ENCODE measurements at places on chromosomes 1 and 21.

DNA sequence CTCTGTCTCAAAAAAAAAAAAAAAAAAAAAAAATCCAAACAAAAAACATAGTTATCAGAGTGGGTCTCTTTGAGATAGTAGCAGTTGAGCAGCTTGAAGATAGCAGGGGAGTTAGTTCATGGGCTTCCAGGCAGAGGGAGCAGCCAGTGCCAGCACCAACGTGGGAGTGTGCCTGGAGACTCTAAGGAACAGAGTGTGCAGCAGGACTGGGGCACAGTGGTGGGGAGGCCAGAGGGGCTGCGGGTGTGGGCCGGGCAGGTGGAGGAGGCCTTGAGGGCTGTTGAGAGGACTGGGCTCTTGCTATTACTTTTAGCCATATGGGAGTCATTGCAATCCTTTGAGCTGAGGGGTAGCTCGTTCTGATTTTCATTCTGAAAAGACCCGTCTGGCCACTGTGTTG, 63.8 kb downstream of the RYR2 start:
- DNase-seq = no peak

DNA sequence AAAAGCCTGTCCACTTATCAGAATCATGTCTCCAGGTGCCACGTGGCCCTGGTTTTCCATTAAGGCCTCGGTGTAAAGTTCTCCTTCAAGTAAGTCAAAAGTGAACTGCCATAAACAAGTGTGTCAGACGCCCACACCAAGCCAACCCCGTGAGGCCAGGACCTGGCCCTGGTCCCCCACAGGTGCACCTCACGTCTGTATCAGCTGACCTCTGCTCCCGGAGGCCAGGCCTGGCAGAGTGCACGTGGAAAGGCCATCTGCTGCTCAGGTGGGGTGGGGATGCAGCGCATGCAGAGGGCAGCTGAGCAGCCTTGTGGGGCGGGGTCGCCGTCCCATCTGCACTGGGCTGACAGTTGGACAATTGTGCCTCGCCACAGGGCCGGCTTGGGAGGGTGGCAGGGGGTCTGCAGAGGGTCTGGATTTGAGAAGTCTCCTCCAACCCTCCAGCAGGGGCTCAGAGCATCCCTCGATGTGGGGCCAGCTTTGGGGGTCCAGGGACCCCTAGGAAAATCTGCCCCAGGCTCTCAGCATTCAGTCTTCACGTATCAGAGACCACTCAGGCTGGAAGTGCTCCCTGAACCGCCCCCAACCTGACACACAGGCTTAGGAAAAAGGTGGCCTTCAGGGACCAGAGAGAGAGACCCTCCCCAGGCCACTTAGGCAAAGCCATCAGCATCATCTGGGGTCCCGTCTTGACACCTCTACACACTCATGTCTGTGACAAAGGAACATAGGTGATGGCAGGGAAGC, 3.0 kb downstream of the SLC19A1 start:
- no peak for DNase-seq

DNA sequence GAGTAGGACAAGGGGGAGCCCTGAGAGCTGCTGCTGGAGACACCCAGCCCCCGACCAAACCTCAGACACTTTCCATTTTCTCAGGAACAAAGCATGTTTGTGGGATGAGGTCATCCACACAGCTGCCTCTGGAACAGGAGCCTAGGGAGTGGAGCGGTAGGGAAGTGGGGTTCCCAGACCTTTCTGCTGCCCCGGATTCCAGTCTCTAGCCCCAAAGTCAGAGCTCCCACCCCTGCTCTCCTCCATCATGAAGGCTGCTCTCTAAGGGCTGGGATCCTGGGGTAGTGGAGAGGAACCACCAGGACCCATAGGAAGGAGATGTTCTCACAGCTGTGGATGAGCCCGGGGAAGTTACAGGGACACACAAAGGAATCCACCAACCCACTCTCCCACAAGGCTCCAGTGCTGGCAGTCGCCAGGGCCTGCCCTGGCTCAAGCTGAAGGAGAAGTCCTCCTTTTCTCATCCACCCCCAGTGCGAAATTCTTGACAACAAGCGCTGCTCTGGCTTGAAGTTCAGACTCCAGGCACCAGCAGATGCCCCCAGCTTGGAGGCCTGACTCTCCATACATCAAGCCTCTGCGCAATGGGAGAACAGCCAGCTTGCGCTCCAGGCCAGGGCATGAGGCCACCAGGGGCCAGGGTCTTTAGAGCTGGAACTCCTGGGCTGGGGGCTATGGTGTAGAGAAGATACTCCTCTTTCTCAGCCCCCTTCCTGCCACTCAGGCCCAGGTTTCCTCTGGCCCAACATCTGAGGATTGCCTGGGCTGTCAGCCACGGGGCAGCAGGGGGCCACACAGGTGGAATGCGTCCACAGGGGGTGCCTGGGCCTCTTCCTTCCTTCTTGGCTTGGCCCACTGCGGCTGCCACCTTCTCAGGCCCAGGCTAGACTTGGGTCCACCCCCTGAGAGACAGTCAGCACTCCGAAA, 4.5 kb downstream of the FHL3 start:
- DNase-seq = no peak

DNA sequence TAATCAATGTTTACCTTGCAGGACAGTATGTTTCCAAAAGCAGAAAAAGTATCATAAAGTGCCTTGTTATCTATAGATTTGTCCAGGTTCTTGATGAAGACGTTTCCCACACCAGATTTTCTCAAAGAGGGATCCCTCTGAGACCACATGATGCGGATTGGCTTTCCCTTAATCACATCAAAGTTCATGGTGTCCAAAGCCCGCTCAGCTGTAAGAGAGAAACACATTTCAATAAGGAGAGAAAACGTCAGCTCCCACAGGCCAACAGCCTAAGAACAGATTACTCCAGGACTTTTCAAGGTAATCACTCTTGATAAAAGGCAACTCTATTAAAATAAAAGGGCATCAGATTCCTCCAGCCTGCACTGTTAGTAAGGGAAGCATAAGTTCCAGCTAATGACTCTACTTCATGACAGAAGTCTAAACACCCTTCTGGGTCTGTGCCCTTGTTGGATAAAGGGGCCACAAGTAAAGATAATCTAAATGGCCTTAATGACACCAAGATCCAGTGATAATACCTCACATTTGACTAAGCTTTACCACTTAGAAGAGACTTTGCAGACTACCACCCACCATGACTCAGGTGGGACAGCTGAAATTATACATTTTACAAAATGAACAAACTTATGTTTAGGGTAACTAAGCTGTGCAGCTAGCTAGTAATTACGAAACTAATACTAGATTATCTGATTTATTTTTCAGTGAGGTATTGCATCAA, 4.1 kb downstream of the PABPC4 start:
- no peak for DNase-seq

- no peak for DNase-seq
These were observed 86.7 kb upstream of the LYPLAL1 start for GRCh38 chr1:219086956-219087469.

GRCh38 chr1:117359561-117360289, 7.5 kb upstream of the MAN1A2 start:
- DNase-seq = no peak

DNA sequence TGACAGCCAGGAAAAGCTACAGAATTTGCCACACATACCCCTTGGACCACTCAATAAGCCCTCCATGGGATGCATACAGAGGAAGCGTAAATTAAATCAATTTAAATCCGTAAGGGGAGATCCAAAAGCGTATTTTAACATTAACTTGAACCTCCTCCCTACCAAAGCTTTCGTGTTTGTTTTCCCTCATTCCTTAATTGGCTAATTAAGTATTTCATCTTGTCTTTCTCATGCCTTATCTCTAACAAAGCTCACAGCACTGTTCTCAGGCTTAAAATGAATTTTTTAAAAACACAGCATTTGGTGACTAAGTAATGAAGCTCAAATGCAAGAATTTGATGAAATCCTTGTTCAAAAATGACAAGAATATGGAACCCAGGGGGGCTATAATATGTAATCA, 3.1 kb downstream of the PTPN14 start:
- no peak for DNase-seq

- DNase-seq = no peak
These were observed 8.1 kb downstream of the SOD1 start for GRCh38 chr21:31667639-31668038.

- DNase-seq = no peak
These were observed 40.8 kb downstream of the KRTAP10-1 start for GRCh38 chr21:44499211-44499560.

DNA sequence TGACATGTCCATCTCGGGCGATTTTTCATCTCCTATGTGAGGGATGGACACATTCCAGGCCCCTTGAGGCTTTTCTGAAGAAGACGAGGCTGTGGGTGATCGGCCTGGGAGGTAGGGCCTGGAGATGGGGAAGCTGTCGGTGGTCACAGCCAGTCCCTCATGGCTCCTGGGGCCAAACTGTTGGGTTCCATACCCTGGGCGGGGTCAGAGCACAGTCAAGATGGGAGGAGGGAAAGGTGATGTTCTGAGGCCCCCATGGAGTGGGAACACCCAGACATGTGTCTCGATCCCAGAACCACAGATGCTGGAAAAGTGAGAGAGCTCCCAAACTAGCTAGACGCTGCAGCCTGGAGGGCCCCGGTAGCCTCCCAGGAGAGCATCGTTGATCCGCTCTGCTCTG, 157.5 kb upstream of the C1orf174 start:
- no peak for DNase-seq

GRCh38 chr1:178093951-178094738, at the start of gene RASAL2:
RASAL2 (plus strand) TSS chr1:178094104; CDS start chr1:178094493, 389 bp downstream.
- no peak for DNase-seq

GRCh38 chr1:23217421-23218115, at the start of gene HTR1D:
HTR1D (minus strand) TSS chr1:23217502; CDS start chr1:23194219, 23,283 bp downstream.
- DNase-seq = no peak

DNA sequence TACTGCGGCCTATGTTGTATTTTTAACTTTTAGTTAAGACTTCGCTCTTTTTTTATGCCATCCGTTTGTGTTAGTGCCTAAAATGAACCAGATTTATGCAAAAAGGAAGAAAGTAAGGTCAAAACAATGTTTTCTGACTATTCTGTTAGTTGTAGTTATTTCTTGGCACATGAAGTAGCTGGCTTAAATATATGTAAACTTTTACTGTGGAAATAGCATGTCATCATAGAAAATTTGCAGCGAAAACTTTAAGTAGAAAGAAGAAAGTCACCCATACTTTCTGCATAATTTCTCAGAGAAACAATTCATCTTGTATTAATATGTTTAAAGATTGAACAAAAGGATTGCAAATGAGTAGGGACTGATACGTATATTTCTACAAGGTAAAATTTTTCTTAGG, 106.4 kb downstream of the NEK7 start:
- DNase-seq = no peak

GRCh38 chr1:212457740-212458338, 25.1 kb downstream of the NENF start:
- peak; percentile 53 for DNase-seq

GRCh38 chr1:157119448-157119847, 18.7 kb downstream of the ETV3 start:
- DNase-seq = no peak

- no peak for DNase-seq
These were observed 616 bp downstream of the MCOLN3 start for GRCh38 chr1:85047472-85048295.

- DNase-seq = no peak
These were observed 19.5 kb downstream of the RHOU start for GRCh38 chr1:228754646-228755268.

GRCh38 chr1:37995751-37996345, 6.0 kb upstream of the SF3A3 start:
- DNase-seq = no peak

- peak; percentile 14 for DNase-seq
These were observed 125.9 kb downstream of the RHOU start for GRCh38 chr1:228860911-228861831.

- no peak for DNase-seq
These were observed 12.6 kb upstream of the IFNAR1 start for GRCh38 chr21:33312121-33312520.

- no peak for DNase-seq
These were observed 10.6 kb upstream of the F3 start for GRCh38 chr1:94552071-94552586.

GRCh38 chr1:67194209-67194863, 28.1 kb downstream of the IL23R start:
- DNase-seq = no peak

- DNase-seq = no peak
These were observed 262.0 kb downstream of the TNR start for GRCh38 chr1:175481126-175482070.

DNA sequence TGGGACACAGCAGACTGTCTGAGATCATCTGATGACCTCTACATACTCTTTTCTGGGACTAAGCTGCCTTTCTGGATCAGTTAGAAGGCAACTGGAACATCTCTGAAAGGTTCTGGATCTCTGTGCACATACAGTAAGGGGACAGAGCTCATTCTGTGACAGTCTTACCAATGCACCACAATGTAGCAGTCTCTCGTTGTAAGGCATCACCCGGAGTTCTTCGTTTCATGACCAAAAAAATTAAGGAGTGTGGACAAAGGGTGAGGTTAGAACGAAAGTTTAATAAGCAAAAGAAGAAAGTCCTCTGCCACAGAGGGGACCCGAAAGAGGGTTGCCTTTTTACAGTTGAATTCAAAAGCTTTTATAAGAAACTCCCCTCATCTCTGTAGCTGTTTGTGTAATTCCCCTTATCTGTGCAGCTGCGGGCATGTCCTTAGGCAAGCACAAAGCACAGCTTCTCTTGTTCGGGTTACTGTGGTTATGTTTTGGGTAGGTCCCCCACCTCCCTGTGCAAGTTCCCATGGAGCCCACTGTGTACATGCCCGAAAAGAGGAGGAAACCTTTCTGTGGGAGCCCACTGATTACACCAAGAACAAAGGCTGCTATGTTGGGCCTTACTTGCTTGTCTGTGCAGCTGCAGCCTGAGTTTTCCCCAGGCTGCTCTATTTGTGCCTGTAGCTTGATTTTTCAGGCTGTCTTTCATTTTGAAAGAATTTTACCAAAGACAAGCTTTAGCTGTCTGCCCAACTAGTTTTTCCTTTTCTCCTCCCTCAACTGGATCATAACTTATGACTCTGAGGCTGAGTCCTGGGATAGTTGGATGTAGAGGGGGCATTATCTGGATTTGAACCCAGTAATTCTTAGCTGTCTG, 53.1 kb upstream of the CACNA1E start:
- no peak for DNase-seq

- no peak for DNase-seq
These were observed 6.6 kb upstream of the CD46 start for GRCh38 chr1:207745285-207745684.

DNA sequence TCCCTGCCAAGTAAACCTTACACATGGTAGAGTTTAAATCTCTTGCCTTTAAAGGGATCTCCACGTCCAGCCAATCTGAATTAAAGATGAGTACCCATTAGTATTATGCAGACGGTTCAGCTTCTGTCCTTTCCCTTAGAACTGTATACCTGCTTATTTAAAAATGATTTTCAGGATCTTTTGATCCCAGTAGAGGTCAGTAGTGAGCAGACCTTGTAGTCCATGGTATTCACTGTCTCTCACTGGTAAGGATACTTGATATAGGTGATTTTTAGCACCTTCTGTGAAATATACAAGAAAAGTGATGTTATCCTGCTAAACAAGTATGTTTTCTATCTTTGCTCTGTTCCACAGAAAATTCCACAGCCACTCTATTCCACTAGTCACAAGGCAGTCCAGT, 1211.6 kb upstream of the ADGRL4 start:
- DNase-seq = no peak

GRCh38 chr1:205706601-205707502, 26.5 kb upstream of the SLC45A3 start:
- DNase-seq = no peak

All from stimulated activated CD8-positive, alpha-beta memory T cell treated with anti-CD3 and anti-CD28 coated beads, Interleukin-2, amount 100 ng/mL, for 48 hours (primary cell).